Stimulated activated CD8-positive, alpha-beta memory T cell treated with anti-CD3 and anti-CD28 coated beads, Interleukin-4, amount 100 ng/mL, for 48 hours (primary cell): ENCODE measurements at places on chromosomes 16 and 17.
A peak's percentile ranks its signal among the peaks of the same experiment; 100 is the strongest.

- DNase-seq: no peak
These were observed 7.9 kb downstream of the P2RX5 start for GRCh38 chr17:3688027-3688553.

GRCh38 chr16:4680673-4681470 lies 12.5 kb upstream of the NUDT16L1 start:
- DNase-seq: no peak

- DNase-seq: peak; percentile 62
These were observed 250.8 kb upstream of the RPL38 start for GRCh38 chr17:73952480-73953205.

GRCh38 chr17:77087650-77088454 lies 52.9 kb upstream of the SEC14L1 start:
- DNase-seq: peak; percentile 36

GRCh38 chr17:55740511-55741355 lies 10.1 kb upstream of the PCTP start:
- no peak for DNase-seq

GRCh38 chr16:3878610-3879009 lies 1.9 kb downstream of the CREBBP start:
- DNase-seq: no peak

DNA sequence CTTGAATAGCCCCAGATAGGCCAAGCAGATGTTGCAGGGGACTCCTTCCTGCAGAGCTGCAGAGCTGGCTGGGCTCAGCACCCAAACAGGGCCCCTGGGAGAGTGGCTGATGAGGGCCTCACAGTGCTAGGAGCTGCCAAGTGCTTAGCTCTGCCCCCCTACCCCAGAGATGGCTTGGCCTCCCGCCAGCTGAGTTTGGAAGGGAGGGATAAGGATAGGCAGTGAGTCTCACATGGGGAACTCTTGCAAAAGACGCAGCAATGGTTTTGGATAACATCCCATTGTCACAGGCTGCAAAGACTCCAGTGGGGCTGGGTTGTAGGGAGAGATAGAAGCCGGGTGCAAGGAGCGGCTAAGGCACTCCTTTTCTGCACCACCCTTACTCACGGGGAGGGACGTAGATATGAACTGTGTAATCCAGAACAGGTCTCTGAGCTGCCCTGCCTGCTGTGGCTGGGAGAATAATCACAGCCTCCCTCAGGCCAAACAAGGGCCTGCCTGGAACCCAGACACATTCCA lies 52.9 kb upstream of the MAF start:
- DNase-seq: no peak

- DNase-seq: no peak
These were observed 17.7 kb downstream of the NCBP3 start for GRCh38 chr17:3828151-3828851.

DNA sequence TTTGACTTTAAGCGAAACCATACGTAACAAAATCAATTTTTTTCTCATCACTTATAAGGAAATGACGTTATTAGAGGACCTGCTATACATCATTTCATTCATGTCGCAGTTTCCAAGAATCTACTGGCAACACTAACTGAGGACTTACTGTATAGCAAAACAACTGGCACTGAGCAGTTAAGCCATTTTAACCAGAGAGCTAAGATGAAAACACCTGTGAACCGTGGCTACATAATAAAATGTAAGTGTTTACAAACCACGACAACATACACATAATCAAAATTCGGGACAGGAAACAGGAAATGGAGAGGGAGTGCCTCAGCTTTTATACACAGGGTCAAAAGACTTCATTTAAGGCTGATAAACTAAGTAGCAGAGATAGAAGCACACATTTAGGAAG lies 29.5 kb downstream of the METTL16 start:
- DNase-seq: no peak

DNA sequence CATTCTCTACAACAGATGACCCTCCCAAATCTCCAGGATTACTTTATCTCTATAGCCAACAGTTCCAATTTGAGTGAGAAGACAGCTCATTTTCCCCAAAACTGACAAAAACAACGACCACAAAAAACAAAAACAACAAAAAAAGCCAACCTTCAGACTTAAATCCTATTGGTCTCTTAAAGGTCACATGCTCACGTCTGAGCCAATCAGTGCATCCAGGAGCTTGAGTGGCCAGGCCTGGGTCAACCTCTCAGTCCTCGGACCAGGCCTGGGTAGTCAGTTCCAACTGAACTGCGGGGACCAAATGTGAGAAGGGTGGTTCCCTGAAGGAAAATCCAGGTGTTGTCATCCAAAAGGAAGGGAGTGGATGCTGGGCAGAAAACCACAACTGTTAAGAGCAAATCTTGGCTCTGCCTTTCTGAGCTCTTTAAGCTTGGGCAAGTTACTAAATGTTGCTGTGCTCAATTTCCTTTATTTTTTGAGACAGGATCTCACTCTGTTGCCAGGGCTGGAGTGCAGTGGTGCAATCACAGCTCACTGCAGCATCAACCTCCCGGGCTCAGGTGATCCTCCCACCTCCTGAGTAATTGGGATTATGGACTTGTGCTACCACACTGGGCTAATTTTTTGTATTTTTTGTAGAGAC lies 43.0 kb upstream of the MSI2 start:
- DNase-seq: no peak

GRCh38 chr16:69732101-69732500 lies 5.7 kb upstream of the NQO1 start:
- no peak for DNase-seq

DNA sequence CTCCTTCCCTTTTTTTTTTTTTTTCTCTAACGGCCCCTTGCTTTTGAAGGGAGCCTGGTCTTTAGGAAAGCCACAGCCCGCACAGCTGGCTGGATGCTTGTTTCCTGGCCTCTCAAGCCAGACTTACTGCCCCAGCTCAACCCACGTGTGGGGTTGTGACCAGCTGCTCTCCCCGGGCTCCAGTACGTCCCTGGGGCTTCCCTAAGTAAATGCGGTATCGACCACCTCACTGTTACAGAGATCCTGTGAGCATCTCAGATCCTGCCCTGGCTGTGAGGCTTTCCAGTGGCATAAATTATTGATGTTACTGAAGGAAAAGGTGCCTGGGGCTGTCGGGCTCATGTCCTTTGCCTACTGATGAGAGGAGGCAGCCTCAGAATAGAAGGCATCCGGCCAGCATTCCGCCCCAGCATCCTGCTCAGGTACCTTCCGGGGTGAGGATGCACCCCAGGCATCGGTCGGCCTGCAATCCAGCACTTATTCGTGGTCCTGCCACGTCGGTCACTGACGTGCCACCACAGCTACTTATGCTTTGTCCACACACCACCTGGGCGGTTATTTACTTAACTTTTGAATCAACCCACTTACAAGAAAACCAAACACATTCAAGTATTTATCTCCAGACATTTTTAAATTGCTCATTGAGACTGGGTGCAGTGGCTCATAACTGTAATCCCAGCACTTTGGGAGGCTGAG lies 9.6 kb downstream of the GPRC5B start:
- DNase-seq: no peak

GRCh38 chr16:66695935-66696668 lies 441 bp downstream of the CMTM4 start:
- peak; percentile 35 for DNase-seq

DNA sequence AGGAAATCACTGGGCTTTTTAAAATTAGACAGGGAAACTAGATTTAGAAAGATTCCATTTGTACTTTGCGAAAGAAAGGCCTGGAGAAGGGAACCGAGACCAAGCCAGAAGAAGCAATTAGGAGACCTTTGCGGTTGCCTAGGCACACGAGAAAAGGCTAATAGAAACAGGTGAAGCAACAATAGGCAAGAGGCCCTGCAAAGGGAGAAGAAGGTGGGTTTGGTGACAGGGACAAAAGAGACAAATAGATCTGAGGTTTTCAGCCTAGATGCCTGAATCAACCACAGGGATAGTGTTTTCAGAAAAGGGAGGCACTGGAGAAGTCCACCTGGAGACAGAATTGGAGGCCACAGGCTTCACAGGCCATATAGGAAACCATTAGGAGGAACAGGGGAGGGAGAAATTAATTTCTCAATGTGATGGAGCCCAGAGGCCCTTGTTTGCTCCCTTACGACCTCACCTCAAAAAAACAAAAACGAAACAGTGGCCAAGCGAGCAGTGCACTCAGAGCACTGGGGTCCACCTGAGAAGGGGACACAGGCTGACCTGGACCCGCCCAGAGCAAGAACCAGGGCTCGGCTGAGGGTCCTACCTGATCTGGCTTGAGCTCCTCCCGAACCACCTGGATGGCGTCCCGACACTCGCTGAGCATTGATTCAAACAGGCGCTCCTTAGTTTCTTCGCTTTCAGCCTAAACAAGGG lies 22.3 kb downstream of the SRP68 start:
- no peak for DNase-seq

GRCh38 chr16:57821149-57821971 lies 19.1 kb upstream of the KIFC3 start:
- no peak for DNase-seq
